ENCODE measurements at places on chromosomes 13 and 19.

- peak; percentile 68 for DNase-seq
Observed at GRCh38 chr13:30125422-30126073, 181.8 kb downstream of the KATNAL1 start.

DNA sequence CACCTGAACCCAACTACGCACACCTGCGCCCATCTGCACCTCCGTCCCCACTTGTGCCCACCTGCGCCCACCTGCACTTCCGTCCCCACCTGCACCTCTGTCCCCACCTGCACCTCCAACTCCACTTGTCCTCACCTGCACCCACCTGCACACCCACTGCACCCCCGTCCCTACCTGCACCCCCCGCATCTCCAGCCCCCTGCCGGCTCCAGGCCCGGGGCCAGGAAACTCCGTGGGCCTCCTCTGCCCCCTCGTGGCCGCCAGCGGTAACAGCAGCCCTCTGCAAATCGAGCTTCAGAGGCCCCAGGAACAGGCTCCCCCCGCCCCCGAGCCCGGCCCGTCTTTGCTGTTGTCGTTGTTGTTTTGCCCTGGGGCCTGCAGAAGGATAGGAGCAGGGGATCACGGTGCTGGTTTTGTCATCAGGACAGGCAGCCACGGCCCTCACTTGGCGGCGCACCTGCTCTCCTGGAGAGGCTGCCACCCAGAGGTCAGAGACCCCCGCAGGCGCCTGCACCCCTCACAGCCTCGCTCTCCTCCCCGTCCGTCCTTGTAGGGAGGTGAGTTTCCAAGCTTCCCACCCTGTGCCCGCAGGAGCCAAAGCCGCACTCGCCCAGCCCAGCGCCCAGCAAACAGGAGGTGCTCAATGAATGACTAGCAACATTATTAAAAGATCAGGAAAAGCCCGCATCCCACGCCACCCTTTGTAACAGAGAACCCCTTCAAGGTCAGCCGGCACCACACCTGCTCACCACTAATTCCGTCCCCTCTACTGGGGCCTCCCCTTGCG is 65.4 kb downstream of the GNG7 start:
- DNase-seq = peak; percentile 86

DNA sequence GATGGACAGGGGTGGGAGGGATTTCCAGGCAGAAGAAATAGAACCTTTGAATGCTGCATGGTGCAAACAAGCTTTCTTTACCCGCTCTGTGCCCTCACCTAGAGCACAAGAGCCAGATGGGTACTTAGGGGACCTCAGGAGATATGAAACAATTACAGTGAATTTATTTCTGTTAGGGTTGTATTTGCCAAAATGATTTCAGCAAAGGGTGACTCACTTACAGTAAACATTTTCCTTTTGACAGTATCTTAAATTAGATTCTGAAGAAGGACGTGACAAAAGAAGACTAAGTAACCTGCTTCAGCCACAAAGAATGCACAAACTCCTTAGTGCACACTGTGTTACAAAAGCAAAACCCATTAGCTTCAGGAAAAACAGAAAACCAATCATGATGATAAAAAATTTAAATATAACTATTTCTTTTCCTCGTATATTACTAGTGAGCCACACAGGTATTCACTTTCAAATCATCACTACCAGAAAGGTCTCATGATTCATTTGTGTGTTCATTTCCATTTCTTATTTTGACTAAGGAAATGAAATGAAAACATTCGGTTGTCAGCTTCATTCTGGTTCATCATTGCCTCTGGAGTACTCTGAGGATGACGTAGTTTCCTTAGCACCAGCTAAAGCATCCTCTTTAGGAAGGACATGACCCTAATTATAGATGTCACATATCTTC is 158.8 kb downstream of the NHLRC3 start:
- no peak for DNase-seq

GRCh38 chr13:106942563-106942962 is 374.6 kb upstream of the ARGLU1 start:
- no peak for DNase-seq

- no peak for DNase-seq
Observed at GRCh38 chr19:19659646-19660245, 3.7 kb downstream of the ATP13A1 start.

GRCh38 chr13:104522235-104523072 is 1456.2 kb upstream of the SLC10A2 start:
- no peak for DNase-seq

DNA sequence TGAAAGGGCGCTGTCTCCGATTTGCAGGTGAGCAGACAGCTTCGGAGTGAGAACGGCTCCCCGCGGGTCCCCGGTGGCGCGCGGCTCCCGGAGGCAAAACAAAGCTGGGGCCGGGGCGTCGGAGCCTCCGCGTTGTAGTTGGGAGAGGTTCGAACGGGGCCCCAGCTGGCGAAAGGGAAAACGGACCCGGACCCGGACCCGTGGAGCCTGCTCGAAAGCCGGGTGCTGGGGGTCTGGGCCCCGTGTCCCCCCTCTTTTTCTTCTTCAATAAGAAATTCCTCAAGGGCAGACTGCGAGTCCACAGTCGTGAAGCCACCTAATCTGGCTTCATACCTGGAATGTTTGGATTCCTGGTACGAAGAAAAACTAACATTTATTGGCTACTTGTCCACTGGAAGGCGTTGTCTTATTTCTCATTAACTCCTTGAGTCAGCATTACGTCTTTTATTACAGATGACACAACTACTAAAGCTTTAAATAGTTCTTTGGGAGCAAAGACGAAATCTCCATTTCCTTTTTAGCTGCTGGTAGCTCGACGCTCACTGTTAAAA is 632 bp upstream of the MTIF3 start:
- peak; percentile 35 for DNase-seq

DNA sequence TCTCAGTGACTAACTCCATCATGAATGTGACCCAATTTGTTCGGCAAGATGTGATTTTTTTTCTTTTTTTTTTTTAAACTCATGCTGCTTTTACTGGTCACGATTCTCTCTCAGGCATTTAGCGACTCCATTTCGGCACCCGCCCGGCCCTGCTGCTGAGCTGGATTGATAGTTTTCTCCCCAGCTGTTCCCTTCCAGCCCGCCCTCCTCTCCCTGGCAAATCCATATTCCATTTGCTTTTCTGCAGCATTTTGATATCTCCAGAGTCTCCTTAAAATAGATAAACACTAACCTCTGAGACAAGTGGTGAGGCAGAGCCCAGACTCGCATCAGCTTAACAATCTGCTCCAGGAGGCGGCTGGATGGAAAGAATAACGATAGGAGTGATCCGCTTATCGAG is 55.5 kb upstream of the KATNAL1 start:
- DNase-seq = no peak

- DNase-seq = peak; percentile 99
Observed at GRCh38 chr19:7488736-7489353, at the start of gene PEX11G. Gene PEX11G, minus strand, starts transcription at chr19:7489035. Its CDS starts 25 bp downstream, at chr19:7489010.

DNA sequence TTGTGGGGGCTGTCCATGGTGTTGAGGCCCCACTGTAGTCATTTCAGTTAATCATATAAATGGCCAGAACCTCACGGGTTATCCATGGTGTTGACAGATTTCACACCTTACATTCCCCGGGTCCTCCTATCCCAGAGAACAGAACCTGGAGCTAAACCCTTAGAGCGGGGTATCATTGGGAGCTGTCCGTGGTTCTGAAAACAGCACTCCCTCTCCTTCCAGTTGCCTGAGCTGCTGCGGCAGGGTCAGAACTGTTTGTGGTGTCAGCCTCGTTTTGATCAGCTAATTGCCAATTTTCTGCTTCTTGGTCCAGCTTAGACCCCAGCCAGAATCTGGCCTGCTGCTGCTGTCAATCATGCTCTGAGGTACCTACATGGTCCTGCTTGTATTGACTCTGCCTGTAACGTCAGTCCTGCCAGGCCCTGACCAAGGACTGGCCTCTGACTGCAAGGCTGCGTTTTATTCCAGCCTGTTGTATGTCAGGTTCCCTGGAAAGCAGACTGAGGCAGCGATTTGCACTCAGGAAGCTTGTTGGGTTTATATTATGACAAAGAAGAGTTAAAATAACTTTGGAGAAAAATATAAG is 55.8 kb upstream of the KCTD15 start:
- DNase-seq = peak; percentile 39

GRCh38 chr13:38283346-38283745 is 66.3 kb upstream of the UFM1 start:
- DNase-seq = no peak

DNA sequence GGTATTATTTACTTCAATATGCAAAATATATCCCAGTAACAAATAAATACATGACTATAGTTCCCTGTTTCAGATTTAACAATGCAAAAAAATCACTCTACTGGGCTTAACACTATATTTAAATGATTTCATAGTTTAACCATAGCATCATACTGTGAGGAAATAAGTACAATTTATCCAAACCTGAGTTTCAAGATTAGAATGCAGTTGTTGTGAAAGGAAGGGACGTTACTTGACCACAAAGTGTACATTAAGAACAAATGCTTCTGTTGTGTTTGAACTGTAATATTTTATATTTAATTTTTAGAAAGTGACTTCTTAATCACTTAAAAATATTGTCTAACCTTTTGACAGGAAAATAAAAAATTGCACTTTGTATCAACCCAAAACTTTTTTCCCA is 1747.9 kb upstream of the SPRY2 start:
- DNase-seq = no peak

GRCh38 chr13:50080911-50081678 is 65.9 kb downstream of the KCNRG start:
- peak; percentile 18 for DNase-seq

- DNase-seq = peak; percentile 16
Observed at GRCh38 chr19:10421240-10422045, 1.1 kb downstream of the PDE4A start.

- no peak for DNase-seq
Observed at GRCh38 chr13:79468819-79469218, 12.1 kb upstream of the NDFIP2 start.

GRCh38 chr13:41652735-41653361 is 195.5 kb downstream of the RGCC start:
- DNase-seq = peak; percentile 37

DNA sequence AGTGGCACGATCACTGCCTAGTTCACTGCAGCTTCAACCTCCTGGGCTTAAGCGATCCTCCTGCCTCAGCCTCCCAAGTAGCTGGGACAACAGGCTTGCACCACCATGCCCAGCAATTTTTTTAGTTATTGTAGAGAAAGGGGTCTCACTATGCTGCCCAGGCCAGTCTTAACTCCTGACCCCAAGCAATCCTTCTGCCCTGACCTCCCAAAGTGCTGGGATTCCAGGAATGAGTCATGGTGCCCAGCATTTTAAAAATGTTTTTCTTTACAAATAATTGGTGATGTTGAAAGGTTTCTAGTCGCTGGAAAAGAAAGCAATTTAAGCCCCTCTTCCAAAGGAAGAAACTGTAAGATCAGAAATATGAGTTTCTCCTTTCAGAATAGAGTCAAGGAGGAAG is 19.4 kb downstream of the DYRK1B start:
- no peak for DNase-seq

- DNase-seq = no peak
Observed at GRCh38 chr19:9008667-9009066, 1.5 kb downstream of the MUC16 start.

DNA sequence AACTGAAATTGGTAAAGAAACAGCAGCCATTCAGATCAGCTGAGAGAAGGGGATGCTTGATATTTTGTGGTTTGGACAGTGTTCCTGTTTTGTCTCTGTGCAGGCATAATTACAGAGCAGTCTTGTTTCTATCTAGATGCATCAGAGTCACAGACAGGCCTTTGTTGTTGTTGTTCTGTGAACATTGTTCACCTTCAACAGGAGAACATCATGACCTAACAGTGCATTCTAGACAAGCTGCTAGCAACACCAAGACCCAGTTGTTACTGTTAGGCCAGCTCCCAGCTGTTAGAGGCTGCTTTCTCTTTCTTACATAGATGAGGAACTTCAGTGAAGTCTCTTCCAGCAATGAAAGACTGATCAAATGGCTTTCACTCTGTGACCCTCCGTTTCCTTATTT is 8.5 kb upstream of the LSR start:
- no peak for DNase-seq

DNA sequence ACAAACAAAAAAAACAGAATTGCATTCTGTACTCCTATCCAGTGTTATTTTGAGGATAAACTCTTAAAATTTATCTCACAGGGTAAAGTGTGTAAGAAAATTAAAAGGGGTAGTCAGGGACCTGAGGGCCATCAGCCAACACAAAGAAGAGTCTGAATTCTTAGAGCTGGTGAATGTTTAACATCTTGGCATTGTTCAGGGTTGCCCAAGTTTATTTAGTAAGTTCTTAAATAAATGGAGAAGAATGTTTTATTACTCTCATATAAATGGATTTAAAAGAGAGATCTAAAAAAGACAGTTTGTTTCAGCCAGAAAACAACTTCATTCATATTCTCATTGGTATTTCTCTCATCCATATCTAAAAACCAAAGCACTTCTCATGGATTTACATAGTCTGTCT is 171.7 kb downstream of the LACC1 start:
- DNase-seq = no peak

GRCh38 chr13:86882107-86882506 is 789.1 kb upstream of the SLITRK5 start:
- no peak for DNase-seq

GRCh38 chr19:48795685-48796070 is 15.2 kb downstream of the BCAT2 start:
- no peak for DNase-seq

- no peak for DNase-seq
Observed at GRCh38 chr19:39582442-39582841, 19.9 kb upstream of the LGALS13 start.
